ENCODE measurements at places on chromosomes 12 and 14.

DNA sequence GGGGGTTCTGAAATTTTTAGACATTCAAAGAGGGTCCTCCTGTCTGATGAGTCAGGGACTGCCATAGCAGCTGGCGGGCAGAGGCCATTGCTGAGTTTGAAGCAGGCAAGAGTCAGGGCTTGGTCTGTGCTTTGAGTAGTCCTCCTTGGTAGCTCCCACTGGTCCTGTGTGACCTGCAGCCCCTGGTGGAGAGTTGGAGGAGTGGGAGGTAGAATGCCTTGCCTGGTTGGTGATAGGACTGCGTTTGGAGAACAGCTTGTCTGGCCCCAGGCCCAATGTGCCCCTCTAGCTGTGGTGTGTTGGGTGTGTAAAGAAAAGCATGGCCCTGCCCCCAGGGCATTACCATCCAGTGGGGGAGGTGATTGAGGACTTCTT is 116.7 kb downstream of the BEGAIN start:
- peak; percentile 72 for DNase-seq

DNA sequence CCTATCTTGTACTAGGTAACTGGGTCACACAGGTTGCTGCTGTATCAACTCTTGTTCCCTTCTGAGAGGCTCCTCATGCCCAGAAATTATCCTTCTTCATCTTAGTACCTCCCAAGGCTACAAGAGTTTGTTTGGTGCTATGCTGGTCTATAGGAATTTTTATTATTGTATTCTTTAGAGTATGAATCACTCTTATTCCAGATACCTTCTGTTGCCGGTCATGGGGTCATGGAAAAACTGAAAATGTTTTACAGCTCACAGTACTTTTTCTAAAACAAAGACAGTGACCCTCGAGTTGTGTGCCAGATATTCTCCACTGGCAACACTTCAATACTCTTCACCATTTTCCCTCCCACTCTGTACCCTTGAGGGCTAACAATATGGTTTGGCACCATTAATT is 1598.0 kb upstream of the TMEM132C start:
- no peak for DNase-seq

DNA sequence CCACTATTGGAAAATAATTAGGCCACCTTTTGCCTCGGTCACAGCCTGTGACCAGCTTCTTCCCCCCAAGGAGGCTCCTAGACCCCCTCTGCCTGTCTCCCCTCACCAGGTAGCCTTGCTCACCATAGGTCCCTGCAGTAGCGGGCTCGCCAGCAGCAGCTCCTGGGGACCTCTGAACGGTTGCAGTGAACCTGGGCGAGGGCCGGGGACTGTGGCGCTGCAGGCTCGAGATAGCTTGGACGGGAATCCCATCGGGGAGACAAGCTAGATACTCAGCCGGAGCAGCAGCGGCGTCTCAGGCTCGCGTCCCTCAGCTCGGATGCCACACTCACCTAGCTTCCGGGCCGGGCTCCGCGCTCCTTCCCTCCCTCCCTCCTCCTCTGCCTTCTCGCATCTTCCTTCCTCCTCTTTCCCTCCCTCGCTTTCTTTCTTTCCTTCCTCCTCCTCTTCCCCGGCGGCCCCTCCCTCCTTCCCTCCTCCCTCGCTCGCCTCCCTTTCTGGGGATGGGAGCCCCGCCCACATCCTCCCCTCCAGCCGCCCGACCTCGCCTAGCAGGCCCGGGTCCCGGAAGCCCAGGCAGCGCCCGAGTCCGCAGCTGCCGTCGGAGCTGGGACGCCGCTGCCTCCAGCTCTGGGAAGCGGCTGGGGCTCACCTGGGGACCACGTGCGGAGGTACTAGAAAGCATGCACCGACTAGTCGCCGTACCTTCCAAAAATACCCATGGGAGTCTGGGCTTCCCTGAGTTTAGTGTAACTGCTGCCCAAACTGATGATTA is at the start of gene BMP4:
Gene BMP4 (minus strand): TSS at position 399 of the 775 bp plus-strand sequence. CDS start 4,603 bp downstream, outside the sequence.
- no peak for DNase-seq

DNA sequence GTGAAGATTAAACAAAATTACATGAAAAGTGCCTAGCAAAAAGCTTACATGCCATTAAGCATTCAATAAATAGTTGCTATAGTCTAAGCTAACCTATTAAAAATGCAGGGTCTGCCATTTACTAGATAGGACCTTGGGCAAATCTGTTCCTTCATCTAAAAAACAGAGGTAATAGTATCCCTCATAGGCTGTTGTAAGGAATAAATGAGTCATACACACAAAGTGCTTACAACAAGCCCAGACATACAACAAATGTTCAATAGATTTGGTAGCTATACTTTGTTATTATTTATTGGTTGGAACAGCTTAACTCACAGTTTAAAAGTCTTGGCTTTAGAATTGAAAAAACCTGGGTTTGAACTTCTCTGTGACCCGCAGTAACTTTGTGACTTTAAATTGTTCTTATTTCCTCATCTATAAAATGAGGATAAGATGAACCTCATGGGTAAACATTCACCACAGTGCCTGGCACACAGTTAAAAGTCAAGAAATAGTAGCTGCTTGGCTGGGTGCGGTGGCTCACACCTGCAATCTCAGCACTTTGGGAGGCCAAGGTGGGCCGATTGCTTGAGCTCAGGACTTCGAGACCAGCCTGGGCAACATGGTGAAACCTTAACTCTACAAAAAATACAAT is 24.7 kb downstream of the HEATR5A start:
- no peak for DNase-seq

- no peak for DNase-seq
Measured at GRCh38 chr12:96208346-96208745, 14.2 kb downstream of the ELK3 start.

DNA sequence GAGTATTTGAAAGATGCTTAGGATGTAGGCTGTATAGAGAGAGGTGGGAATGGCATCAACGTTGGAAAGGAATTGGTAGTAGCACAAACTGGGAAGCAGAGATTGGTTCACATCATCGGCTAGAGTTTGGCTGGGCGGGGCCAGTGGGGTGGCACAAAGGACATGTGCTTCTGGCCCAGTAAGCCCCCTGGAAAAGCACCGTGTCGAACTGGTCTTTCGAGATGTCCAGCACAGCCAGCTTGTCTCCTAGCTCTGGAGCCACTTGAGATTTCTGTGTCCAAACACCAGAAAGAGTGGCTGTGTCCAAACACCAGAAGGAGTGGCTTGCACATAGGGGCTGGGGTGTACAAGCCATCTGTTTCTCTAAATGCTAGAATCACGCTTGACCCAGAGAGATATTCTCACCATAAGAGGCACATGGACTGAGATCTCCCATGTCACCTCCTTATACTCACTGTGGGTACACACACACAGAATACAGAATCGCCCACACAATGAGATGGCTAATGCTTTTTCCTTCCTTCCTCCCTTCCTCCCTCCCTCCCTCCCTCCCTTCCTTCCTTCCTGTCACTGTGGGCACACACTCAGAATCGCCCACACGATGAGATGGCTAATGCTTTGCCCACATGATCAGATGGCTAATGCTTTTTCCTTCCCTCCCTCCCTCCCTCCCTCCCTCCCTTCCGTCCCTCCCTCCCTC is 41.8 kb upstream of the KCNK13 start:
- DNase-seq: no peak

- no peak for DNase-seq
Measured at GRCh38 chr12:47190905-47191304, 111.1 kb upstream of the AMIGO2 start.

DNA sequence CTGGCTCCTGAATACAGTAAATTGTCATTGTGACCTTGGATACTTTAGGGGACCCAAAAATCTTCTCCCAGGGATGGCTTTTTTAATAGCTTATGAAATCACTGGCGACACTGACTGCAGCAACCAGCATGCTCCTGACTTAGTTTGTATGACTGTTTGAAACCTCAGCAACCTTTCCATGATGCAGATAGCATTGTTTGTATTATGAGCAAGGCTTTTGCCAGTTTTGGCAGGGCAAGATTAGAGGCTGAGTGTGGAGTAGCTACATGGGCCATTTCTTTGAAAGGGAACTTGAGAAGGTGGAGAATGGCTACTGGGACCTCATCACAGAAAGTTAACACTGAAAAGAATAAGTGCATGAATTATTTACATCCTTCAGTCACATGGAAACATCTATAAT is 50.9 kb downstream of the SLC4A8 start:
- no peak for DNase-seq

DNA sequence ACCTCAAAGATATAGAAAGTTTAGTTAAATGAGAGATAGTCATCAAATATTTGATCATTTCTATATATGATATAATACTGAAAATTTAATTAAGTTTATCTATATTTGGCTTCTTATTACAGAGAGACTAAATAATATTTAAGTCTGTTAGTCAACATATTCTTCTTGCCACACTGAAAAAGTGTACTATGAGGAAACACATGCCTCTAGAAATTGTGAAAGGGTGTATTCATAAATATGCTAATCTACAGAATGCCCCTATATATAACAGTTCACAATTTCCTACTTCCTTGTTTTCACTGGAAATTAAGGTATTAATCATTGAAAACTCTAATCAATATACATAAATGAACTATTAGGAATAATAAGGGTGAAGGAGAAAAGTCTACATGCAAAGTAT is 31.4 kb upstream of the ETV6 start:
- no peak for DNase-seq

DNA sequence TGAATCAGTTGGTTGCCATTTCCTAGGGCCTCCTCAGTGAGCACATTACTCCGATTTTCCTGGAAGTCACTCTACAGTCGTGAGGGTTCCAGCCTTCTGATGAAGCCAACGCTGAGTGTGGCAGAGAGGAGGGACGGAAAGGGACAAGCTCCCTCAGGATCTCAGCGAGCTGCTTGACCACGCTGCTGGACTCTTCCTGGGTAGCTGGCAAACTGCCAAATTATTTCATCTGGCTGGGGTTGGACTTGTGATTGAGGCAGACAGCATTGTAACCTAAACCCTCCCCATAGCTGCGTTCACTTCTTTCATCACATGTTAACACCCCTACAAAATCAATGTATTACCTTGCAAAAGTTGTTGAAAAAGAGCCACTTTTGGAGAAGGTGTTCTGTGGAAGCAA is 69.6 kb upstream of the CHST11 start:
- DNase-seq: no peak

DNA sequence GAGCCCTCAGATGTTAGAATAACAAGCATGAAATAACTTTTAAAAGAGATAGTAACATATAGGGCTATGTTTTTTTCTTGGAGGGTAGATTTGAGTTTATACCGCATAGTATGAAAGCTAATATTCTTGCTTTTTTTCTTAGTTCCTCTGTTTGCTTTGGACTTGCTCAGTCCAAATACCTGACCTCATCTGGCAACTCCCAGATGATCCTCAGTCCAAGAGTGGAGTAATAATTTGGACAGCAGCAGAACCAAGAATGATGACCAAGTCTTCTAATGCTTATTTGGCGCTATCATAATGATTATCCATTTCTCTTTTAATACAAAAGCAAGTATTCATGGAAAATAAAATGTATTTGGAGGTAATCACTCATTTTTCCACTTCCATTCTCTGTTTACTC is 45.6 kb downstream of the GUCY2C start:
- no peak for DNase-seq

DNA sequence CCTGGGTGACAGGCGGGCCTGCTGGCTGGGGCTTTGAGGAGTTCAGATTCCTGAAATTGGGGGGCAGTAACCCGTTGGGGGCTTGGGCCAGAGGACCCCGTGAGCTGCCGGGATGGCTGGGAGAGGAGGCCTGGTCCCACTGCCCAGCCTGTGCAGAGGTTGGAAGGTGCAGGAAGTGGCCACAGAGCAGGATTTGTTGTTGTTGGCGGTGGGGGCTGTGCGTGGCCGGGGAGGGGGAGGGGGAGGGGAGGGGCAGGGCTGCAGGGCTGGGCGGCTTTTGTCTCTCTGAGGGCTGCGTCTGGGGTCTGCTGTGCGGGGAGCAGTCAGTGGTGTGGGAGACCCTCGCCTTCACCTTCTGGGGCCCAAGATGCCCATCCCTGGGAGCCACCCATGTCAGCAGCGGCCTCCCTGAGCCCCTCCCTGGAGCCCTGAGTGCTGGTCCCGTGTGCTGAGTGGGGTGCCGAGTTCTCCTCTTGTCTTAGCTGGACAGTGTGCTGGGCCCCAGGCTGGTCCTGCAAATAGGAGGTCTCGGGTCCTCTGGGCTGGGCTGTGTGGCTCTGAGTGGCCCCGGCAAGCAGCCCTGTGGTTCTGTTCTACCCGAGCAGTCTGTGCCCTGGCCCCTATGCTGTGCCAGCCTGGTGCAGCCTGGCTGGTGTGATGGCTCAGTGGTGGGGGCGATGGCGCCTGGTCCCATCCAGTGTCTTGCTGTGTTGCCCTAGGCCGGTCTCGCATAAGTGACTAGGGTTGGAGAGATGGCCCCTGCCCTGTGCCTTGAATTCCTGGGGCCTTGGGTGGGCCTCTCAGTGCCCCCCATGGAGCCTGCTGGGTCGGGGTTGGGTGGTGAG is 10.3 kb downstream of the KIF26A start:
- no peak for DNase-seq

- DNase-seq: no peak
Measured at GRCh38 chr14:54606178-54606577, 39.2 kb downstream of the SAMD4A start.

DNA sequence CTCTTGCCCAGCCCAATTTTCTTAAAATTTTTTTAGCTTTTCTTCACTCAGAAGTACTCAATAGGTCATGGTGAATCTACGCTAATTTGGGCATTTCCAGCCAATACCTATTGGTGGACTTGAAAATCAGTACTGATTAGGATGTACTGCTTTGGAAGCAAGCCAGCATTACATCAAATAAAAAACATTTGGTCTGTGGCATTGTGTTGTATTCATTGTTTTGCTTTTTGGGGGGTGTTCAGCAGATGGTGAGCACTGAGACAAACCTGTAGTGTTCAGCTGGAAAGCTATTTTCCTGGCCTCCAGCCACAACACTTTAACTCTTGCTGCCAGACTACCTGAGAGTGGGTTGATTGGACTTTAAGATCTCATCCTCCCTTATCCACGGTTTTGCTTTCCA is 4.0 kb downstream of the MAPKAPK5 start:
- no peak for DNase-seq

GRCh38 chr12:77163074-77164038 is 98.0 kb upstream of the E2F7 start:
- DNase-seq: no peak

DNA sequence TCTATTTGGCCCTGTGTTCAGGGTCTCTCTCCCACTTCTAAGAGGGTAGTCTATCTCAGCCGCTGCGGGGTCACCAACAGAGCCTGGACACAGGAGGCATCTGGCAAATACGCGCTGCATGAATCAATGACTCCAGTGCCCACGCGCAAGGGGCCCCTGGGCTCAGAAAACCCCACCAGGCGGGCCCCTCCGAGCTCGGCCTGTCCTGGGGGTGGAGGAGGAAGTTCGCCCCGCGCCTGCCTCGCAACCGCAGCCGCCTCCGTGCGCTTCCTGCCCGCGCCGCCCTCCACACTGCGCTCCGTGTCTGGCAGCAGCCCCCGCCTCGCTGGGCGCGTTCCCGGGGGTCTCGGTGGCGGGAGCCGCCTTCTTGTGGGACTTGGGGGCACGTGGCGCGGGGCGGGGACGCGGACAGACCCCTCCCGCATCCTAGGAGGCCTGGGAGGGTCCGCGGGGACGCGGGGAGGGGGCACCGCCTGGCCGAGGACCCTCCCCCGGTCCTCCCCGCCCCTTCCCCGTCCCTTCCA is 811 bp upstream of the FBRSL1 start:
- no peak for DNase-seq

Data from osteocyte (in vitro differentiated cells).